IPS-NIHi11 (cell line): ENCODE measurements at places on chromosomes 7 and 10.

DNA sequence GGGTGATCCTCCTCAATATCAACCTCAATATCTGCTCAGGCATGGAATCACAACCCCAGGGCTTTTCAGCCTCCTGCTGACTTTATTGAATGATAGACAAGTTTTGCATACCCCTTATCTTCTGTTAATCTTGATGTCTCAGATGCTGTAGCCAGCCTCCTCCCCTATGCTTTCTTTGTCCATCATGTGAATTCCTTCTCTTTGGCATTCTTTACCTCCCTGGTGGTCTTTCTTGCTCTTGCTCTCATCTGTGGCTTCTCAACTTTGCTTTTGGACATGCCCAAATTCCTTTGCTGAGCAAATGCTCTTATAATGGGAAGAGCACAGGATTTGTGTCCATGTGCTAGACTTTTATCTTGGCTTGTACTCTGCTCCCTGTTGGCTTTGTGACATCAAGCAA, 73.4 kb upstream of the FAM13C start:
- no peak for DNase-seq

DNA sequence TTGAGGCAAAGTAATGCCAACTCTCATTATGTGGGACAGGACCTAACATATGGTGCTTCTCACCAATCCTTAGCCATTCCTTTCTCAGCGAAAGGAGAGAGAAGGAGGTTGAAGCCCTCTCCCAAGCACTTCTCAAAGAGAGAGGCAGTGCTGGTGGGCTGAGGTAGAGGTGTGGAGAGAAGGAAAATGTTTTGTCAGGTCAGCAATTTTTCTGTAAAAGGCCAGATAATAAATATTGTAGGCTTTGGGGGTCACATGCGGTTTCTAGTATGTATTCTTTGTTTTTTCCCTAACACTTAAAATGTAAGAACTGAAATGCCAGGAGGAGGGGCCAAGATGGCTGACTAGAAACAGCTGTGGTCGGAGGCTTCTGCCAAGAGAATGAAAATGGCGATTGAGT, 225.0 kb upstream of the NPY start:
- no peak for DNase-seq

GRCh38 chr10:61836888-61837754, 64.4 kb upstream of the ARID5B start:
- DNase-seq, result no peak

GRCh38 chr10:104300736-104301292, 31.8 kb downstream of the GSTO2 start:
- DNase-seq, result no peak

GRCh38 chr10:63717027-63717715, 196.0 kb downstream of the REEP3 start:
- no peak for DNase-seq

DNA sequence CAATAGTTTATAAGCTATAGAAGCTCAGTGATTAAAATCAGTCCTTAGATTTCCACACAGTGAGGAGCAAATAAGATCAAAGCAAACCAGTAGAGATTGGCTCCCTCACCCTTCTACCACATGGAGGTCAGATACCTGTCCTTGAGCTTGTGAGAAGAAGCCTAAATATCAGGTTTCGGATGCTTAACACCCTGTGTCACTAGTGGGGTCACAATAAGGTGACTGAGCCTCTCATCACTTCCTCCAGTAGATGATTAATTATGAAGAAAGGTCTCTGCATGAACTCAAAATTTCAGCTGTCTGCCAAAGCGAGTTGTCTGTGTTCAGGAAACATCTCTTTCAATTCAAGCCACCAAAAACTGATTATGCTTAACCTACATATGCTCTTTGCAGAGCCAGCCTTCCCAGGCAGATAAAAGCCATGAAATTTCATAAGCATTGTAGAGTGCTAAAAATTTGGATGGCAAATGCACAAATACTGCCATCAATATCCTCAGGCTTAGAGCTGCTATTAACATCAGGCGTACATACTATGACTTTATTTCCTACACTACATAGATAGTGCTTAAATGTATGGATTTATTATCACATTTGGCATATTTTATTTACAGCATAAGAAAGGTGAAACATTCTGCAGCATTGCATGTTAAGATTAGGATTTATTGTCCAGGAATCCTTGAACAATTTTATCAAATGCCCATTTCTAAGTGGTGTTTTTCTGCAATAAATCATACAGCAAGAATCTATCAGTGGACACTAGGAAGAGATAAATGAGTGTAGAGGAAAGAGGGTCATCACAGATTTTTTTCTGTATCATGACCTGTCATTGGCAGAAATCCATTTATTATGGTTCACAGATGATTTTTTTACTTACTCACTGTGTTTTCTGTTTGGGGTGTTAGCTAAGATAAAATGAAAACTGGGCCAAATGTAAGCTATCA, 285.1 kb upstream of the SP8 start:
- DNase-seq, result no peak

- no peak for DNase-seq
These were observed 48.2 kb upstream of the NPTX2 start for GRCh38 chr7:98568891-98569290.

GRCh38 chr10:80598951-80599350, 61.2 kb downstream of the SH2D4B start:
- DNase-seq, result no peak

GRCh38 chr10:86659721-86660453, 5.5 kb downstream of the OPN4 start:
- no peak for DNase-seq

DNA sequence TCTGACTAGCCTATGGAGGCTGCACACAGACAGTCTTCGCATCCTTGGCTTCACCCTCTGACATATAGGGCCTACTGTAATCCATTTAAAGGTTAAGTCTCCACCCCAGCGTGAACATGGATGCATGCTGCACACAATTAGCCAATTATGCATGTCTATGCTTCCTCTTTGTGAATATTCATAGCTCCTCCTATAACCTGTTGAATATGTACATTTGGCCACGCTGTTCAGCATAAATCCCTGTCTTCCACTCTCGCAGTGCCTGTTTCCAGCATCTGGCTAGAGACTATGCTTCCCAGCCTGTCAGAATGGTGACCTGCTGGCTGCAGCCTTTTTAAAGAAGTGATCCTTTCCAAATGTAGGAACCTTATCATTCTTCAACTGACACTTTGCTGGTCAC, 106.7 kb downstream of the PRKAG2 start:
- no peak for DNase-seq

- DNase-seq, result no peak
These were observed 1091.2 kb downstream of the KCNMA1 start for GRCh38 chr10:76546411-76546810.

DNA sequence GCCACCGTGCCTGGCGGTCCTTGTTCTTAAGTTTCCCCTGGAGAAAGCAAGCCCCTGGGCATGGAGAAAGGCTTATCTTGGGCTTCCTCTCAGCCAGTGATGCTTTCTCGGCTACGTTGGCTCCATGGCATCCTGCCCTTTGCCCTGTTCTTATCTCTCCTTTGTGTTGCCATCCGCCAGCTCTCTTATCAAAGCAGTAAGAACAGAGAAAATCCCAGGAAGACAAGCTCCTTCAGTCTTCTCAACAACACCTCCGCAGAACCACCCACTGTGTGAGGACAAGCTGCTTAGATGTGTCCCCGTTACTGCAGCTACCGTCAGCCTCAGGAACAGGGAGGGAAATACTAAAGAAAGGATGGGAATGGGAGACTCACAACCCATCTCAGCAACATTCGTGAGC, 3.3 kb downstream of the PLEKHS1 start:
- no peak for DNase-seq

DNA sequence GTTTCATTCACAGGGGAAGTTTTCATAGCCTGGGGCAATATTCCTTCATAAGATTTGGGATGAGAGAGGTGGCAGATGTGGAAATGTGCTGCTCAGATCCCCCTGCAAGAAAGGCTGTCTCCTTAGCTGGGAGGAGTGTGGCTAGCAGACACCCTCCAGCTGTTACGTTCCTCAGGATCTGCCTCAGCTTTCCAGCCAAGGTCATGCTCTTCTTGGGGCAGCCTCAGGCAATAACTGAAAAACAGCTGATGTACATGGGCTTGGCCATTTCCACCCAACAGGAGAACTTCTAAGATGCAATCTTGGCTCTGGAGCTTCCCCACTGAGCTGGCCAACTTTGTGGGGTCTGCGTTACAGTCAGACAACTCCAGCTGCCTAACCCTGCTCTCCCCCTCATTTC, 51.3 kb upstream of the SEPTIN7 start:
- no peak for DNase-seq

- DNase-seq, result peak; percentile 83
These were observed 386 bp downstream of the ABHD11 start for GRCh38 chr7:73738220-73738611.

DNA sequence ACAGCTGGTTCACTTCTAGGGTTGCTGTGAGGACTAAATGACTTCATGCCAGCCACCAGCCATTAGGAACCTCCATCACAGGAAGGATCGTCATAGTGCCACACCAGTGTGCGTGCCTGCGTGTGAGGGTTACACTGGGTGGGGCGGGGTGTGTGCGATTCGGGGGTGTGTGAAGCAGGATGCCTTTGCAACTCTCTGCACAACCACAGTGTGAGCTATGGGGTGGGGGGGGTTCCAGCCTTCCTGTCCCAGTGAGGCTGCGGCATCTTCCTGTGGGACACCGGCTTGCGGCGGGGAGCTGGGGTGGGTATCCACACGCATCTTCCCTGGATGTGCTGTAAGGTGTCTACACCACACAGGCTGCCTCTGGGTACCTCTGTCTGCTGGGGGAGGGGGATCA, 6.9 kb upstream of the ELFN1 start:
- DNase-seq, result peak; percentile 8

DNA sequence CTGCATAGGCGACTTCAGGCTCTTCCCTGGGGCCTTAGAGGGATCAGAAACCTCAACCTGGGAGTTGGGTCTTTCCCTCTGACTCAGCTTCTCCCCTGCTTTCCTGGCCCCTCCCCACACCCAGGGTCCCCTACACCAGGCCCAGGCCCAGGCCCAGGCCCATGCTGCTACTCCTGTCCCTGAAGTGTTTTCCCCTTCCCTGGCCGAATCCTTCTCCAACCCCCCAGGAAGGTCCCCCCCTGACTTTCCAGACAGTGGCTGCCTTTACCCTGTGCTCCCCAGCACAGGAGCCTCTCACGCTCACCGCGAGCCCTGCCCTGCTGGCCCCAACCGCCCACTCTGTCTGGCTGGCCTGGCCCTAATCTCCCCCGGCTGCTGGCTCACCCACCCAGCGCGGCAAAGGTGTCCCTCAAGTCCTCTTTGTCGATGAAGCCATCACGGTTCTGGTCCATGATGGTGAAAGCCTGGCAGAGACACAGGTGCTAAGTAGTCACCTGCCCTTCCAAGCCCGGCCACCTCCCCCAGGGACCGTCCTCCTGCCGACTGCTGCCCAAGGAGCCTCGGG, 6.4 kb downstream of the MYL10 start:
- no peak for DNase-seq

GRCh38 chr7:155001756-155002410, 1.0 kb downstream of the PAXIP1 start:
- no peak for DNase-seq

DNA sequence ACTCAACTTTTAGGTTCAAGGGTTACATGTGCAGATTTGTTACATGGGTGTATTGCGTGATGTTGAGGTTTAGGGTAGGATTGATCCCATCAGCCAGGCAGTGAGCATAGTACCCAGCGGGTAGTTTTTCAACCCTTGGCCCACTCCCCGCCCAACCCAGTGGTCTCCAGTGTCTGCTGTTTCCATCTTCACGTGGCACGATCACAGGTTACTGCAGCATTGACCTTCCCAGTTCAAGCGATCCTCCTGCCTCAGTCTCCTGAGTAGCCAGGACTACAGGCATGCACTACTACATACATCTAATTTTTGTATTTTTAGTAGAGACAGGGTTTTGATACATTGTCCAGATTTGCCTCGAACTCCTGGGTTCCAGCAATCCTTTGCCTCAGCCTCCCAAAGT, 905.7 kb upstream of the ZNF722 start:
- DNase-seq, result no peak

DNA sequence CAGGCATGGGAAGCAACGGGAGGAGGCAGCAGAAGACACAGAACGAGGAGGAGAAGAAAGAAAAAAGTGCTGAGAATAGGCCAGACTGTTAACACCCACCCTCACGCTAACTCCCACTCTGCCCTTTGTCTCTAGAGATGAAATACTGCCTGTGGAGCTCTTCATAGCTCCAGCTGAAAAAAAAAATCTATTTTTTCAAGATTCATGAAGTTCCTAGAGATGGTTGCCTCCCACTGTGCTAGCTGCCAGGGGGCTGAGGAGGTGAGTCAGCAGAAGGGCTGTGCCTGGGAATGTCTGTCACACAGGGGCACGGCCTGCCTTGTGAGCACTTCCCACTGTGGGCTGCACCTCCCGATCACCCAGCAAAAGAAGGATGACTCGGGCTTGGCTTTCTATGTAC, 144.5 kb downstream of the RNF216 start:
- peak; percentile 73 for DNase-seq

DNA sequence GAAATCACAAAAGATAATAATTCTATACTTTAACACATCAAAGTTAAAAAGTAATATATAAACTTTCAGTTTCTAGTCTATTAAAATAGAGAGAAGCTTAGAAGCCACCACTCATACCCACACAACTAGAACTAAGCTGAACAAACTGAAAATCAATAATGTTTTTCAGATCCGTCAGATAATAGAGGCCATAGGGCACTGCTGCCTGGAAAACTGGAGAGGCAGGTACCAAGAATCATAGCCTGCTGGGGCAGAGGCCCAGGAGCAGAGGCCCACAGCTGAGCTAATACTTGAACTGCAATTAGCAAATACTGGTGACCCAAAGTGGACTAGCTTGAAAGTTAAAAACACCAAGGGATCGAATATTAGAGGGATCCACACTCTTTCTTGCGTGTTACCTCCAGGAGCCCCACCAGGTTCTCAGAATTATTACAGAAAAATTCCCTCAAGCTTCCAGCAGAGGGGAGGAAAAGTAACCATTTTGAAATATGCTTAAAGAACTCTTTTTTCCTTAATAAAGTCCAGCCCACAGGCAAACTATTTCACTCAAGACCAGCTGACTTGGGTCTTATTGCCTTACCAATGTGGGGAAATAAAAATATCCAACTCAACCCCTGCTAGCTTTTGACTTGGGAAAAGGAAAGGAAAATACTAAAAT, 774.1 kb upstream of the IGFBP3 start:
- DNase-seq, result no peak

GRCh38 chr7:140393756-140394306, 4.5 kb downstream of the SLC37A3 start:
- DNase-seq, result no peak

- DNase-seq, result no peak
These were observed 81.9 kb downstream of the CNOT4 start for GRCh38 chr7:135428011-135428410.

DNA sequence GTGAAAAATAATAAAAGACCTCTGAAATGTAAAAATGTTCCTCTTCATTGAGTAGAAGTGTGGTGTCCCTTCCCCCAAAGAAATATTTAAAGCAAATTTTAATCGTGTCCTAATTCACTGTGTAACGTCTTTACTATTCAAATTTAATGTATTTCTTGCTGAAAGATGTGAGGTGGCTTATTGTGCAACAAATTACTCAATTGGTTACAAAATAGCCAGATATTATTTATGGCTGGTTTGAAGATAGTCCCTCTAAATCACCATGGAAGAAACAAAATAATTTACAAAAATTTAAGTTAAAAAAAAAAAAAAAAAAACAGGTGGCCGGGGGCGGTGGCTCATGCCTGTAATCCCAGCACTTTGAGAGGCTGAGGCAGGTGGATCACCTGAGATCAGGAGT, 43.7 kb downstream of the DNAJC12 start:
- no peak for DNase-seq

- DNase-seq, result no peak
These were observed 11.0 kb downstream of the SORBS1 start for GRCh38 chr10:95550073-95550672.
